ENCODE measurements at places on chromosomes 16 and 17.

- DNase-seq: peak; percentile 10
These were observed 74.8 kb upstream of the GRIN2A start for GRCh38 chr16:10256784-10257641.

DNA sequence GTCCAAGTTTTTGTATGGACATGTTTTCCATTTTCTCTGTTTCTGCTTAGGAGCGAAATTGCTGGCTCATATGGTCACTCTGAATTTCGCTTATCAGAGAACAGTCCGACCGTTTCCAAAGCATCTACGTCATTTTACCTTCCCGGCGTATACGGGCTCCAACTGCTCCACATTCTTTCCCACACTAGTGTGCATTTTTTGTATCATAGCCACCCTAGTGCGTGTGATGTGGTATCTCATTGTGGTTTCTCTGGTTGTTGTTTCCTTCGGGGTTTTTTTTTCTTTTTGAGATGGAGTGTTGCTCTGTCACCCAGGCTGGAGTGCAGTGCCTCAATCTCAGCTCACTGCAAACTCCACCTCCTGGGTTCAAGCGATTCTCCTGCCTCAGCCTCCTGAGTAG is 31.0 kb upstream of the BHLHA9 start:
- no peak for DNase-seq

DNA sequence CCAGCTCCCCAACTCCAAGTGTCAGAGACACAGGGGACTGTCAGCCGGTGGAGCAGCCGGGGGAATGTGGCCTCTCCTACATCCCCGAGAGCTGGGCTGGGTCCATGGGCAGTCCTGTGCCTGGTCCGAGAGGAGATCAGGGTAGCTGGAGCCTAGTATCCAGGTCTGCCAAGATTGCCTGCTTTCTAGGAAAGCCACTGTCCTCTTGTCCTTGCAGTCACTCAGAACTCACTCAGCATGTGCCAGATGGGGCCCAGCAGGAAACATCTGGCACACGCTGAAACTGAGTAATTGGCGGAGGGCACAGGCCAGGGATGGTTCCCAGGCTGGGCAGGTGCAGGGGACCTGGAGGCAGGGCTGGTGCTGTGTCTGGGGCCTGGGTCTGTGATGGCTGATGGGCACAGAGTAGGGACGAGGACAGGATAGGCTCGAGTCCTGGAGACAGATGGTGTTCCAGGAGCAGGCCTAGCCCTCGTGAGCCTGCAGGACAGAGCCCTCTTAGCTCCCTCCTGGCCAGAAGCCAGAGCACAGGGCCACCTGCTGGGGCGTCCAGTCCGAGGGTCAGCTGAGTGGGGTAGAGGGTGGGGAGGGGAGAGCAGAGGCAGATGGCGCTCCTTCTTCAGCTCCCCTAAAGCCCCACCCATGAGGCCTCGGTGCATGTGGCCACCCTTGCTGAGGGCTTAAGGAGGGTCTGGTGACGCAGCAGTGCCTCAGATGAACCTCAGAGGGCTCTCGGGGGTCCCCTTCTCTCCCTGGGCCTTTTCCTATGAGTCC is 31.1 kb downstream of the ADCY7 start:
- DNase-seq: no peak

DNA sequence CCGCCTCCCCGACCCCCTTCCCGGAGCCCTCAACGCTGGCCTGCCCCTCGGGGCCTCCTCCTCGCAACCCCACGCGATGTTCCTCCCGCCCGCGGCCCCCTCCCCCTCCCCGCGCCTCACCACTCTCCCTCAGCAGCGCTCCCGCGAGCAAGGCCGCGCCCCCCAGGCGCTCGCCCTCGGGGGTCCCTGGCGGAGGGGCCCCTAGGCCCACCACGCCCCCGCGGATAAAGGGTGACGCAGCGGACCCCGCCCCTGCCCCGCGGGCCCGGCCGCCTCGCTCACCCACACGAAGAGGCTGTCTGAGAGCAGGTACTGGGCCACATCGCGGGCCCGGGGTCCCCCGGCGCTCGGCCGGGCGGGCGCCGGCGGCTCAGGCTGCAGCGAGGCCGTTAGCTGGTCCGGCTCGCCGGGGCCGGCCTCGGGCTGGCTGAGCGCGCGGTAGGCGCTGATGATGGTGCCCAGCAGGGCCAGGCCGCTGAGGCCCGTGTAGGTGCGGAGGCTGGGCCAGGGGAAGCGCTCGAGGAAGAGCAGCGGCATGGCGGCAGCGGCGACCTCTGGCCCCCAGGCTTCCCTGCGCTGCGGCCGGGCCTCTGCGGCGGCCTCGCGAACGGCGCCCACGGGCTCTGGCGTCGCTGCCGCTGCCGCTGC is 430 bp downstream of the AMFR start:
- peak; percentile 18 for DNase-seq

DNA sequence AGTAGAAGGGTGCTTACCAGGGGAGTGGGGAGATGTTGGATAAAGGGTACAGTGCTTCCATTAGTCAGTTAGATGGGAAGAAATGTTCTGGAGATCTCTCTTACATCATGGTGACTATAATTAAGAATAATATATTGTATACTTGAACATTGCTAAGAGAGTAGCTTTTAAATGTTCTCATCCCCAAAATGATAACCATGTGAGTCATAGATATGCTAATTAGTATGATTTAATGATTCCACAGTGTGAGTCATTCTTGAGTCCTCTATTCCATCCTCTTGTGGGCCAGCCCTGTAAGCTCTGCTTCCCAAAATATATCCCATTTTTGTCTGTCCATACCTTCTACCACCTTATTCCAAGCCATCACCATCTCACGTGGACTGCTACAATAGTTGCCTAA is 80.6 kb upstream of the CDH11 start:
- DNase-seq: no peak
